GM23338 (cell line): ENCODE measurements at places on chromosomes 12 and 14.
A peak's percentile ranks its signal among the peaks of the same experiment; 100 is the strongest.

GRCh38 chr12:4908684-4909409 is 858 bp upstream of the KCNA1 start:
- peak; percentile 96 for DNase-seq

- DNase-seq, result no peak
Observed at GRCh38 chr12:83016991-83017390, 330.3 kb downstream of the TMTC2 start.

DNA sequence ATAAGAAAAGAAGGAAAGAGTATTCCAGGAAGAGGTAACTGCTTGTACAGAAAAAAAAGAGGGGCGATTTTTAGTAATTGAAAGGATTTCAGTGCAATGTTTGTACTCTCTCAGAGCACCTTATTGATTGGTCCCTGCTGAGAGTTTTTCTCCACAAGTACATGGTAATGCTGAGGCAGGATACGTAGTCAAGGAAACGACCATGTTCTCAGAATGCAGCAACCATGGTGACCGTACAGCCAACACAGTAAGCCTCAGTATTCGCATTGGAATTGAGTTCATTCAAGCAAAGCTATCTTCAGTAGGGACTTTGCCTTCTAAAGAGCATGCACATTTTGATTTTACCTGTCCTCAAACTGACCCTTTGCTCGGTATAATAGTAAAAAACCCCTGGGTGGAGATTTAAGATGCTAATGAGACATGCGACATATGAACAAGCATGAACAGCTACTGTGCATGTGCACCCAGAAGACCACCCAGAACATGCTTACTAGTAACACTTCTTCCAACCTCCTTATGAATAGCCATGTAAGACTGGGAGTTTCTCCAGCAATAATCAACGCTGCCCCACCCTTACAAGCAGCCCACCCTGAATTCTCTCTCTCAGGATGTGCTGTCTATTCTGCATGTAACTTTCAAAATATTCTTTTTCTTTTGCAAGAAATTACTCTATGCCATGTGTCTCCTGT is 6.2 kb upstream of the SLC41A2 start:
- no peak for DNase-seq

GRCh38 chr12:34398366-34398705 is 376.0 kb downstream of the ALG10 start:
- no peak for DNase-seq

DNA sequence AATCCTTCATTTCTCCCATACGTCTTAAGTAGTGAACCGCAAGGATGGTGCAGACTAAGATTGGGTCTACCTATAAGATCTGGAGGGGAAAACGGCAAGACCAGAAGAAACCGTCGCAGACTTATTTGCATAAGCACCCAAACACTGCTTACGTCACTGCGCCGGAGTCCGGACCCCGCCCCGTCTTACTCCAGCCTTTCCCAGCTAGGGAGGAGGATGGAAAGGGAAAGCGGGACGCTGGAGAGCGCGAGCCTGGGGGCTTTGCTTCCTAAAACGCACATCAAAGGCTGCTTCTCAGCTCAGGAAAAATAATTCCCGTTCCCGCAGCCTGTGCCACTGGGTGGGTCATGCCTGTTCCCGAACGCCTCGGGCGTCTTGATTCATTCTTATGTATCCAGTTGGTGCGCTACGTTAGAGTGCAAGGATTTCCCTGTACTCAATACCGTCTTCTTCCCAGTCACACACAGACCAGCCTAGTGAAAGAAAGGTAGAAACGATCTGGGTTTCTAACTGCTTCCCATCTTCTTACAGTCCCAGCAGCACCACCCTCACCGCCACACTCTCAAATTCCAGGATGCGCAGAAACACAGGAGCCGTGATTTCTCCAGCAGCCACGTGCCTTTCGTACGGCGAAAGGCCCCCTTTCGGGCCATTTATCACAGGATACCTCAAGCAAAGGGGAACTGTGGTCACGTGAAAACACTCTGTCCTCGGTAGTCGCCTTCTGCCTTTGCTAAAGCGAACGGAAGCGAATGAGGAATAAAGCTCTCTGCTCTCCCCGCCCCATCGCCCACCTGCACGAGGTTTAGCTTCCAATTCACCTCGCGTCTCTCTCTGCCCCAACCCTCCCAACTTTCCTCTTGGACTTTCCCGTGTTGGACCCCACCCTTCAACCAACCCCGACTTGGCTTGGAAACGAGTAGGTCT is 1.1 kb downstream of the SLC6A15 start:
- DNase-seq, result peak; percentile 98

- no peak for DNase-seq
Observed at GRCh38 chr12:47122602-47123001, 42.8 kb upstream of the AMIGO2 start.

DNA sequence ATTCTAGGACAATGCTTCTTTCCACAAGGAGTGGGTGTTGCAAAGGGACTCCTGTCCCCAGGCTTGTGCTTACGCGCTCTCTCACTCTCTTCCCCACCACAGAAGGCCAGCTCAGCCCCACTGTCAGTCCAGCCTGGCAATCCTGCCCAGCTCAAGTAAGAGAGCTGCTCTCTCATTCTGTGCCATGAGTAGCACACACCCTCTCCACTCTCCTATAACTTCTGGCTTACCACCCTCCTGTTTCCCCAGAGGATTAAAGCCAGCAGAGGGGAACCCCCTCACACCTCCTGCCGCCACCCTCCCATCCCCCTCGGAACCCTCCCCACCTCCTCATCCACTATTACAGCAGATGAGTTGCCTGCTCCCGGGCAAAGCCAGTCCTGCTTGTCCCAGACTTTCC is 17.1 kb downstream of the NCKAP5L start:
- DNase-seq, result peak; percentile 35

GRCh38 chr12:52073531-52074381 is 4.0 kb downstream of the ATG101 start:
- DNase-seq, result no peak

DNA sequence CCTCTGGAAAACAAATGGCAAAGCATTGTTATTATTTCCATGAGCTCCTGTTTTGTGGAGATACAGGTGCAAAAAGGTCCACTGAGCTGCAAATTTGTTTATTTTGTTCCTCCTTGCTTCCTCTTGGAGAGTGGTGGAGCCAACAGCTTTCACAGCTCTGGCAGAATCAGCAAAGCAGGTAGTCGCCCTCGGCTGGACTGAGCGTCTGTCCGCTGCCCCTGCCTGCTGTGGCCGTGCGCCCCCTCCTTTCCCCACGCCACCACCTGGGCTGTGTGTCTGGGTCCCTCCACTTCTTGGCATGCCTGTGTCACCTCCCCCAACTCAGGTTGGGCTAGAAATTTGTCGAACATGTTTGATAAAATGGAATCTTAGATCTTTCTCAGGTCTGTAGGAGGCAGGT is 188.2 kb downstream of the TSPAN9 start:
- DNase-seq, result no peak

- DNase-seq, result no peak
Observed at GRCh38 chr12:56873382-56873781, 60.8 kb downstream of the SDR9C7 start.

GRCh38 chr12:124919521-124920352 is 5.3 kb upstream of the UBC start:
- DNase-seq, result no peak

GRCh38 chr12:107317751-107318555 is 224.6 kb upstream of the CRY1 start:
- peak; percentile 97 for DNase-seq

DNA sequence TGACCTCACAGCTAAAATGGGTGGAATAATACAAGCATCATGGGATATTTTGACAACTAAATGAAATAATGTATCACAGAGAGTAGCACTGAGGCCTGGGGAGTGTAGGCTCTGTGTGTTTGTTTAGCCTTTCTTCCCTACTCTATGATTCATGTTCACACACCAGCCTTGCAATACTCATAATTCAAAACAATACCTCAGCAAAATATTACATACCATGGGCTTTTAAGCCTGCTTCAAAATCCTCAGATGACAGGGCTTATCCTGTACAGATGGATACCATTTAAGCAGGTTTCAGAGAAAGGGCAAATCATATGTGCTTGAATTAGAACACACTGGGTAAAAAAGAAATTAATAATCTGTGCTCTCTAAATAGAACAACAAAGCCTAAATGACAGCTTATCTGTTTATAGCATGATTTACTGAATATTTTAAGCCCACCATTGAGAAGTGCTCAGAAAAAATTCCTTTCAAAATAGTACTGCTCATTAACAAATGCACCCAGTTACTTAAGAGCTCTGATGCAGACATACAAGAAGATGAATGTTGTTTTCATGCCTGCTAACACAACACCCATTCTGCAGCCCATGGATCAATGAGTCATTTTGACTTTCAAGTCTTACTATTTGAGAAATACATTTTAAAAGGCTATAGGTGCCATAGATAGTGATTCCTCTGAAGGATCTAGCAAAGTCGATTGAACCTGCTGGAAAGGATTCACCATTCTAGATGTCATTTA is 84.9 kb upstream of the ADAMTS20 start:
- DNase-seq, result no peak

- DNase-seq, result peak; percentile 11
Observed at GRCh38 chr14:91925001-91925726, 22.3 kb downstream of the FBLN5 start.

GRCh38 chr12:24015833-24016160 is 66.3 kb upstream of the SOX5 start:
- no peak for DNase-seq

DNA sequence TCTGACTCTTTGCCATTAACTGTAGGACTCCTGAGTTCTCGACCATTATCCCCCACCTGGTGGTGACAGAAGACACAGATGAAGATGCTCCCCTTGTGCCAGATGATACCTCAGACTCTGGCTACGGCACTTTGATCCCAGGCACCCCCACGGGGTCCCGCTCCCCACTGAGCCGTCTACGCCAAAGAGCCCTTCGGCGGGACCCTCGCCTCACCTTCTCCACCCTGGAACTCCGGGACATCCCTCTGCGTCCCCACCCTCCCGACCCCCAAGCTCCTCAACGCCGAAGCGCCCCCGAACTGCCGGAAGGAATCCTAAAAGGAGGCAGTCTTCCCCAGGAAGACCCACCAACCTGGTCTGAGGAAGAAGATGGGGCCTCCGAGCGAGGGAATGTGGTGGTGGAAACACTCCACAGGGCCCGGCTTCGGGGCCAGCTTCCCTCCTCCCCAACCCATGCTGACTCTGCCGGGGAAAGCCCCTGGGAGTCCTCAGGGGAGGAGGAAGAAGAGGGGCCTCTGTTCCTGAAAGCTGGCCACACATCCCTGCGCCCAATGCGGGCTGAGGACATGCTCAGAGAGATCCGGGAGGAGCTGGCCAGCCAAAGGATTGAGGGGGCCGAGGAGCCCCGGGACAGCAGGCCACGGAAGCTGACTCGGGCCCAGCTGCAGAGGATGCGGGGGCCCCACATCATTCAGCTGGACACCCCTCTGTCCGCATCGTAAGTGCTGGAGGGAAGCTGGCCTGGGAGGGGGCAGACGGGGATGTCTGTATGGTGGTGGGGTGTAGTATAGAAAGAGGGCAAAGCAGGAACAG is 14.4 kb downstream of the TNFRSF1A start:
- DNase-seq, result no peak

DNA sequence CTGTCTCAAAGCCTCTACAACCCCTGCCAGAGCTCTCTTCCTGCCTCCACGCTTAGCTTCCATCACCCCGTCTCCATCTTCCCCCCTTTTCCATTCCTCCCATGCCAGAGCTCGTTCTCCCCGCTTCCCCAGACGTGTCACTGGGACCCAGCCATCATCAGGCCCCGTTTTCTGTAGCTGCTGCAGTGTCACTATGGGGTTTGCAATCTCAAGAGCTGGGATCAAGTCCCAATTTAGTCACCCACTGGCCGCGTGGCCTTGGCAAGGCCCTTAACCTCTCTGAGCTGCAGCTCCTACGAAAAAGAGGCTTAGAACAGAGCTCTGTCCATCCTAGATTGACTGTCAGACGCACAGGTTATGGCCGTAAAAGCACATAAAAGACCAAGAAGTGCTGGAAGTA is 901 bp upstream of the FAIM2 start:
- DNase-seq, result no peak

GRCh38 chr14:24367514-24368211 is at the start of gene NFATC4:
Gene NFATC4 (plus strand): TSS chr14:24368184. CDS start chr14:24368341, 157 bp downstream.
- peak; percentile 98 for DNase-seq

- peak; percentile 39 for DNase-seq
Observed at GRCh38 chr14:99753225-99754140, 39.7 kb upstream of the EML1 start.

DNA sequence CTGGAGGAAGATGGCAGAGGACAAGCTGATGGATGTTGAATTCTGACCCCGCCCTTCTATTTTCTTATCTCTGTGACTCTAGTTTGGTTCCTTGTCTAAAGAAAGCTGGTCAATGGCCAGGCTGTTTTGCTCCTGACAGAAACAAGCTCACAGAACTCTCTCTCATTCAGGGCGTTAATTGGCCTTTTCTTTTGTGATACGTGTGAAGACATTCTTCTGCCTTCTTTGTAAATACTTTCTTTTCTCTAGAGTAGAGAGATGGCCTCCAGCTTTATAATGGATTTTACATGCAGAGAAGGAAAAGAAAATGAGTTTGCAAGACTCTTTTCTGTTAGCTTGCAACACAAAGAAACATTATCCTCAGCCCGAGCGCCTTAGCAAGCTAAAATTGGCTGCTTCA is 492.2 kb upstream of the CCDC196 start:
- peak; percentile 31 for DNase-seq

DNA sequence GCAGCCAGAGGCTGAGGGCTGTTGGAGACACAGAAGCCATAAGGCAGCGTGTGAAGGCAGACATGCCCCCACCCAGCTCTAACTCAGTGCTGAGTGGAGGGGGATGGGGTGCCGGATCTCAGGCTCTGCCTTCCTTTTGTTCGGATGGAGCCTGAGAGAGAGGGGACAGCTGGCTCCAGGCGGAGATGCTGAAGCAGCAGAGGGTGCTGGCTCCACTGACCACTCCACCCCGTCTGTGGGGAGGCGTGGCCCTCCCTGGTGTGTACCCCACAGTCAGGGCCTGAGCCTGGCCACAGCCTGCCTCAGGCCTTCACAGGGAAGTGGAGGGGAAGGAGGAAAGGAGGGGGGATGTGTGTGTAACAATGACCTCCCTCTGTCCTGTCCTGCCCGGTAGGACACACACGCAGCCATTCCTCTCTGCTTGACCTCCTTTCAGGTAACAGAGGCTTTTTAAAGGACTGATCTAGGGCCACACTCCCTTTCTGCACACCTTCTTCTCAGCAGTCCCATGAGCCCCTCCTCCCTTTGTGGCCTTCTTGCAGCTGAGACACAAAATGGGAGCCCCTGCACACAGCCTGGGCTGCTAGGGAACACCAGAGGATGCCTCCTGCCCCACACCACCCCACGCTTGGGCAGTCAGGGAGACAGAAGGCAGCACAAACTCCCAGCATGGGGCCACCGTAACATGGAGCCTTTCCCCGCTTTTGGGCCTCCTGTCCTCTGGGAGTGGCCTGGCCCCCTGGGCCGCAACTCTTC is 9.6 kb upstream of the ENDOU start:
- DNase-seq, result peak; percentile 72
